ENCODE measurements at places on chromosomes 5 and 9. TPM values are rescaled to one million over a fixed set of nuclear protein-coding genes. Genes with fewer than 3 reads are reported as not detected.

Gene PCDHGA8
- total RNA-seq: 2.3 TPM

Gene C9
- 0.44 TPM for total RNA-seq

Gene ZCCHC9
- 15.0 TPM for total RNA-seq

Gene GABRA6
- total RNA-seq: not detected

Gene CFAP77
- total RNA-seq: not detected

Gene PCDHGA6
- 6.6 TPM for total RNA-seq

Gene PLK2
- total RNA-seq: 951 TPM

Gene SOHLH1
- total RNA-seq: not detected

Gene MACROH2A1
- 150 TPM for total RNA-seq

Gene FTMT
- not detected for total RNA-seq

Gene FIBCD1
- total RNA-seq: not detected

Gene RLN1
- total RNA-seq: not detected

Gene COL15A1
- 5.8 TPM for total RNA-seq

Gene DOK3
- 15.6 TPM for total RNA-seq

Gene SPINK7
- not detected for total RNA-seq

Gene PTAR1
- 47.5 TPM for total RNA-seq

Gene PLPP7
- total RNA-seq: 3.3 TPM

Gene CCDC192
- total RNA-seq: not detected

Gene PHF24
- 0.06 TPM for total RNA-seq

Gene GPRIN1
- total RNA-seq: 13.1 TPM

Gene MLLT3
- total RNA-seq: 14.8 TPM

Gene SLC36A2
- total RNA-seq: not detected

Gene CDH6
- total RNA-seq: 22.1 TPM

Gene LCN1
- not detected for total RNA-seq

Gene WNT8A
- not detected for total RNA-seq
